MCF 10A (cell line): ENCODE measurements at places on chromosomes 6 and 20.

- peaks cover 5% of the 10 kb centered on the region for H3K4me1 ChIP-seq
- H3K27me3 ChIP-seq, result no peaks in the 10 kb centered on the region
- H3K27ac ChIP-seq, result no peak overlapping the region
- peak; percentile 78 for DNase-seq
- H3K4me3 ChIP-seq, result no peak overlapping the region
- no peaks in the 10 kb centered on the region for H3K36me3 ChIP-seq
Measured at GRCh38 chr6:63975699-63976098, 340.1 kb downstream of the PHF3 start.

- H3K4me1 ChIP-seq, result peaks cover 25% of the 10 kb centered on the region
- no peaks in the 10 kb centered on the region for H3K27me3 ChIP-seq
- H3K4me3 ChIP-seq, result peak overlapping the region; percentile 56
- DNase-seq, result peak; percentile 97
- no peaks in the 10 kb centered on the region for H3K36me3 ChIP-seq
Measured at GRCh38 chr6:25193460-25194171, 85.6 kb upstream of the CARMIL1 start.

DNA sequence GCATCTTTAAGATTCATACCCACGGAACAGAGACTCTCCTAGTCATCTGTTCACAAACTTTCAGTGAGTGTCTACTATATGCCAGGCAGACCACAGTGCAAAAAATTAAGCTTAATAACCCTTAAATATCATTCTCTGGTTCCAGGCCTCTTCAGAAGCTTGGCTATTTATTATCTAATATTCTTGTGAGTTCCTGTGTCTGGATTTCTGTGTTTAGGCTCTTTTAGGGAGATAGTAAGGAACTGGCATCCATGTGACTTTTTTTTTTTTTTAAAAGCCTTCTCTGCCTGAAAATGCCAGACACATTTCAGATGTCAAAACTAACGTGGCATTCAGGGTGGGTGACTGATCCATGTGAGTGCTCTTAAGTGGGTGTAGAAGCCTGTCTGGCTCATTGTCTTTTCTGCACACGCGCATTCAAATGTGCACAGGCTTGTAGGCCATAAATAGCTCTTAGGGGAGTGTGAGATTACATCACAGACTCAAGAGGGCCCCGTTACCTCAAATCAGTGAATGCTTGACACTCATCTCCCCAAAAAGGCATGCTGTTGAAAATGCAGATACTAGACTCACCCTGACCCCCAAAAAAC is 141.9 kb downstream of the GMPR start:
- H3K4me1 ChIP-seq, result no peaks in the 10 kb centered on the region
- H3K36me3 ChIP-seq, result peaks cover 6% of the 10 kb centered on the region
- no peak overlapping the region for H3K4me3 ChIP-seq

- peaks cover 35% of the 10 kb centered on the region for H3K4me1 ChIP-seq
- peak overlapping the region; percentile 33 for H3K4me3 ChIP-seq
- H3K27me3 ChIP-seq, result no peaks in the 10 kb centered on the region
- peak overlapping the region; percentile 89 for H3K27ac ChIP-seq
- peak; percentile 79 for DNase-seq
- H3K36me3 ChIP-seq, result peaks cover 37% of the 10 kb centered on the region
Measured at GRCh38 chr6:8082954-8083858, 19.0 kb upstream of the BLOC1S5 start.

DNA sequence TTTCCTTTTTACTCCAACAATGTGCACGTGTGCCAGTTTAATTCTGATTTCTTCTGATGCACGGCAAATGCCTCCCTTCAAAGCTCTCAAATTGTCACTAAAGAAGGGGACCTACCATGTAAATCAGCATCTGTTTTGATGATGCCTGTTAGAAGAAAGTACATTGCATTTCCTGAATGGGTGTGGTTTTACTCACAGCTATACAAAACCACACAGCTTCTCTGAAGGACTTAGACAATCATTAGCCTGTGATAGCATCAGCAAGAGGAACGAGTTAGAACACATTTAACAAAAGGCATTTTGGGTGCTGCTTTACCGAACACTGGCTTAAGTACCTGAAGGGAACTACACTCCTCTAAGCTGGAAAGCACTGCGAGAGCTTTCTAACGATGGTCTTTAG is 109.4 kb downstream of the ATXN1 start:
- H3K27ac ChIP-seq, result no peak overlapping the region
- no peak for DNase-seq
- H3K4me1 ChIP-seq, result no peaks in the 10 kb centered on the region
- peaks cover 6% of the 10 kb centered on the region for H3K36me3 ChIP-seq

- H3K36me3 ChIP-seq, result no peaks in the 10 kb centered on the region
- no peak overlapping the region for H3K4me3 ChIP-seq
- H3K4me1 ChIP-seq, result no peaks in the 10 kb centered on the region
- no peak overlapping the region for H3K27ac ChIP-seq
- H3K27me3 ChIP-seq, result peaks cover 14% of the 10 kb centered on the region
Measured at GRCh38 chr6:37614491-37614890, 83.2 kb downstream of the MDGA1 start.

DNA sequence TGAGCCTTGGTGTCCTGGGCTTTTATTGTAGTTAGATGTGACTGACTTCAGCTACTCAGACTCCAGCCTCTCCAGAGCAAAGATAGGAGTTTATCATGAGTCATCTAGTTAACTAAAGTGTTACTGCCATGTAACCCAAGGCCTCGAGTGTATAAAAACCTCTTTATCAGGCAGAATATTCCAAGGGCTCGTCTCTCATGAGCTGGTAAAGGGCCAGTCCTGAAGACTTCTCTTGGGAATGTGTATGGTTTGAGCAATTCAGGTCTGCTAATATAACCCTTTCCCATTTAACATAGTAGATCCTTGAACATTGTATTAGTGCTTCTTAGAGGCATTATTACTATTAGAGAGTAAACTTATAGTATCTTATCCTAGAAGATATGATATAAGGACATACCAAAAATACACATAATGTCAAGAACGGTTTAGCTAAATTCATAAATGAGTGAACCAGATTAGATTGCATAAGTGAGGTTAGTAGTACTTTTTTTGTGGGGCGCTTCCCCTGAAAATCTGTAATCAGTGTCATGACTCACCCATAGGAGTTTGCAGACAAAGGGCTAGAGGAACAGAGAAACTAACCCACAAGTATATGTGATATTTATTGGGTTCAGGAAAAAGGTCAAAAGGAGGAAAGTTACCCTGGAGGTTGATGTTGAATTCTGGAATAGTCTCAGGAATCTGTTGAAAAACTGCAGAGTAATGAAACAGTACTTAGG is 16.0 kb downstream of the DSE start:
- H3K36me3 ChIP-seq, result no peaks in the 10 kb centered on the region
- H3K4me1 ChIP-seq, result peaks cover 58% of the 10 kb centered on the region
- peak; percentile 82 for DNase-seq
- H3K27ac ChIP-seq, result peak overlapping the region; percentile 89
- no peaks in the 10 kb centered on the region for H3K27me3 ChIP-seq

DNA sequence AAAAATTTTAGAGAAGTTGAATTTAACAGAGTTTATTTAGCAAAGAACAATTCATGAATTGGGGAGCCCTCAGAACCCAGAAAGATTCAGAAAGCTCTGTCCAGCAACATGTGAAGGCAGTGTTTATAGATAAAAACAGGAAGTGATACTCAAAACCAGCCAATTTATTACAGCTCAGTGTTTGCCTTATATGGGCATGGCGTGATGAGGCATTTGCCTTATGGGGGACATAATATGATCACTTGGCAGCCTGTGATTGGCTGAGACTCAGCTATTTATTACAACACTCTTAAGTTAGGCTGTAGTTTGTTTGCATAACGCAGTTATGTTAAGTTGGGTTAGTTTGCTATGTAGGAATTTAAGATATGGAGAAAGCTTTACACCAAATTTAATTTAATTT is 11.5 kb downstream of the HLA-DPA1 start:
- H3K36me3 ChIP-seq, result no peaks in the 10 kb centered on the region
- H3K4me3 ChIP-seq, result no peak overlapping the region
- no peak overlapping the region for H3K27ac ChIP-seq
- no peaks in the 10 kb centered on the region for H3K4me1 ChIP-seq
- peak; percentile 23 for DNase-seq

- H3K36me3 ChIP-seq, result no peaks in the 10 kb centered on the region
- no peaks in the 10 kb centered on the region for H3K4me1 ChIP-seq
- no peak overlapping the region for H3K4me3 ChIP-seq
- H3K27ac ChIP-seq, result no peak overlapping the region
Measured at GRCh38 chr6:70113171-70113570, 189.7 kb downstream of the COL9A1 start.

DNA sequence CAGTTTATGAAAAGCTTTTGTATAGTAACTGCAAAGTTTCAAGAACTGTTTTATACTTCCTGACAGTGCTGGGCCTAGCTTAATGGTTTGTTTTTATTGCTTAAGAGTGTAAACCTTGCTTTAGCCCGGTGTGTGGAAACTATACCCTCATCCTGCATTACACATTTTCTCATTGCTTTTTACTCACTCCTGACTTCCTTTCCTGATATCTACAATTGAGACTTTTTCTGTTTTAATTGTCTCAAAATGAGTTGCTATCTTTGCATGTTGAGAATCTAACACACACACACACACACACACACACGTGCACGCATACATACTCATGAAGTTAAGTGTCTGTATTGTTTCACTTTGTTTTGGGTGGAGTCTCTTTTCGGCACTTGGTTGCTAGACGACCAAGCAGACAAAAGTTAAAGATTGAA is 16.7 kb downstream of the BMP2 start:
- H3K4me3 ChIP-seq, result no peak overlapping the region
- no peak overlapping the region for H3K27ac ChIP-seq
- H3K36me3 ChIP-seq, result no peaks in the 10 kb centered on the region
- H3K27me3 ChIP-seq, result no peaks in the 10 kb centered on the region

DNA sequence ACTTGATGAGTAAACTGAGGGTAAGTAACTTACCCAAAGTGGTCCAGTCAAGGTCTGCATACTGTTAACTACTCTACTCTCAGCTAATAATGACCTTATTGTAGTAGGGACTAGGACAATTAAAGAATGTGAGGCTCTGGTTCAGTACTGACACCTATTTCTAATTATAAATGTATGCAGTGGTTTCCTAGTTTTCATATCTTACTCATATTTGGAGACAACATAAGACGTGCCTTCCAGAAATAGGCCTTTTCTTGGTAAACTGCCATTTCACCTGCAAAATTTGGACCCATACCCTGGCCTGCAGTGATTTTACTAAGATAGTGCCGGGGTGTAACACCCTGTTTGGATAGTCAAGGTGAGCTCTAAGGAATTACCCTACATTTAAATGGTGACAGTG is 24.7 kb downstream of the GJA1 start:
- H3K4me1 ChIP-seq, result no peaks in the 10 kb centered on the region
- no peak overlapping the region for H3K27ac ChIP-seq
- no peak overlapping the region for H3K4me3 ChIP-seq

DNA sequence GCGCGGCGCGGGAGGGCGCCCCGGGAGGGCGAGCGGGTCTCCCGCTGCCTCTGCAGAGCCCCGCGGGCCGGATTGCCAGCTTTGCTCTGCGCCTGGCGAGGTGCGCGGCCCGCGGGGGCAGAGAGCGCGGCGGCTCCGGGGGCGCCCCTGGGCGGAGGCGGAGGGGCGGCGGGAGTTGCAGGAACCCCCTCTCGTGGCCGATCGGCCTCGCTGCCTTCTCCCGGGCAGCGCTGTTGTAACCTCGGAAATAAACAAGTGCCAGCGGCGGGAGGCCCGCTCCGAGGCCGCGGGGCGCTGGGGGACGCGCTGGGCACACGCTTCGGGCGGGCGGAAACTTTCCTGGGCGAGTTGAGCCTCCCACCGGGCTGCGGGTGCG is 1.2 kb downstream of the CDH4 start:
- no peak overlapping the region for H3K27ac ChIP-seq
- H3K4me1 ChIP-seq, result peaks cover 16% of the 10 kb centered on the region
- H3K36me3 ChIP-seq, result peaks cover 13% of the 10 kb centered on the region
- peak; percentile 41 for DNase-seq
- H3K27me3 ChIP-seq, result peaks cover 7% of the 10 kb centered on the region

DNA sequence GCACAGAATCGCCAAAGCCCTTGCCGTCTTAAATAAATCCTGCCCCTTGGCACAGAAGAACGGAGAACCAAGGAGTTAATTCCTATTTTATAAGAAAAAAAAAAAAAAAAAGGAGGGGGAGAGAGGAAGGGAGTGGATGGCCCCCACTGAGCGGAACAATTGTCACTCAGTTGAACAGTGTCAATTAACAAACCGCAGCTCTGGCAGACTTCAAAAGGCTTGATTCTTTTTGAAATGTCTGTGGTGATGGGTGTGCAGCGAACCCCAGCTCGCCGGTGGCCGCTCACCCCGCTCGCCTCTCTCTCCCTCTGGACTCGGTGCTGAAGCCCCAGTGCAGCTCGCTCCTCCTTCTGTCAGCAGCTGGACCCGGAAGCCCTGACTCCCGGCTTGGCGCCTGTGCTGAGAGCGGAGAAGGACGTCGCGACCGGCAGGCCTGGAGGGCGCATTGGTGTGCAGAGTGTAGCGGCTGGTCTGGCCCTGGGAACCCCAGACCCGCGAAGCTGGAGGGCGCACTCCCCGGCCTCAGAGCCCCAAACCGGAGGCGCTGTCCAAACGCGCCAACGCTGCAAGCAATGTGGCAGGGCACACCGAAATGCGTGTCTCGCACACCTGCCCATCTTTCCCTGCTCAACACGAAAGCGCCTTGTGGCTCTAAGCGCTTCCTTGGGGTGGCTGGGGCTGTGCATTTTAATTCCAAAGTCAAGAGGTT is 3.4 kb downstream of the LINC00237 start:
- H3K27me3 ChIP-seq, result peaks cover 9% of the 10 kb centered on the region
- no peaks in the 10 kb centered on the region for H3K4me1 ChIP-seq
- H3K27ac ChIP-seq, result no peak overlapping the region
- H3K36me3 ChIP-seq, result no peaks in the 10 kb centered on the region

DNA sequence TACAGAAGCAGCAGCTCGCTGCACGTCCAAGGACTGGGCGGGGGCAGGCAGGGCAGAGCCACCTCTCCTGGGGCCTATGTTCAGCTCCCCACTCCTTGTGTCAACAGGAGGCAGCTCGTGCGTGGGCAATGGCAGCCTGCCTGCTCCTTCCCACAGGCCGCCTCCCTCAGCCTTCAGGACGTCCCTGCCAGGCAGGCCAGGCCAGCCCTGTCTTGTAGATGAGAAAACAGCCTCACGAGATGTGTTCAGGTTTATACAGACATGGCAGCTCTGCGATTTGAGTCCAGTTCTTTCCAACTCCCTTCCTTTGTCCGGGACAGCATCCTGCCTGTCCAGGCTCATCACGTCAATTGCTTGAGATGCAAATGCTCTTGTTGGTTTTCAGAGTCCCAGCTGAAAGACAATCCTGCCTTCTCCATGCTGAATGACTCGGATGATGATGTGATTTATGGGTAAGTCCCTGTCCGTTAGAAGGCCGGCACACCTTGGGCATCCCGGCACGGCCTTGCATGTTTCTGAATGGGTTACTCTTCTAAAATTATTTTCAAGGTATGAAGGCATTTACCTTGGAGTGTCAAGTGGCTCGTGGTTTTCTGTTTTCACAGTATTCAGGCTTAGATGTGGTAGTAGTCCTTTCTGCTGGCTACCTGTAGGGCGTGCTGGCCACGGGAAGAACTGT is 13.5 kb downstream of the DYNLT1 start:
- H3K4me3 ChIP-seq, result no peak overlapping the region
- peak overlapping the region; percentile 81 for H3K27ac ChIP-seq
- H3K27me3 ChIP-seq, result no peaks in the 10 kb centered on the region
- peaks cover 13% of the 10 kb centered on the region for H3K4me1 ChIP-seq
- DNase-seq, result no peak

- H3K27me3 ChIP-seq, result no peaks in the 10 kb centered on the region
- DNase-seq, result peak; percentile 73
- no peak overlapping the region for H3K4me3 ChIP-seq
- no peaks in the 10 kb centered on the region for H3K36me3 ChIP-seq
- no peak overlapping the region for H3K27ac ChIP-seq
Measured at GRCh38 chr6:1856381-1856780, 246.7 kb downstream of the FOXC1 start.

- no peak overlapping the region for H3K4me3 ChIP-seq
- no peaks in the 10 kb centered on the region for H3K36me3 ChIP-seq
- no peaks in the 10 kb centered on the region for H3K4me1 ChIP-seq
- H3K27ac ChIP-seq, result no peak overlapping the region
- DNase-seq, result no peak
Measured at GRCh38 chr6:86459978-86460377, 477.4 kb upstream of the HTR1E start.
